ENCODE measurements at places on chromosomes 16 and 17. TPM values are rescaled to one million over a fixed set of nuclear protein-coding genes. Genes with fewer than 3 reads are reported as not detected.

- H3K27ac ChIP-seq: no peak overlapping the region
- H3K4me1 ChIP-seq: no peaks in the 10 kb centered on the region
- no peak for DNase-seq
- H3K27me3 ChIP-seq: no peaks in the 10 kb centered on the region
- no peak overlapping the region for H3K4me3 ChIP-seq
- H3K36me3 ChIP-seq: no peaks in the 10 kb centered on the region
These were observed 3.2 kb downstream of the INCA1 start for GRCh38 chr17:4994081-4994595.

GRCh38 chr16:66334853-66335574, 31.5 kb upstream of the CDH5 start:
- DNase-seq: no peak
- H3K27me3 ChIP-seq: no peaks in the 10 kb centered on the region

DNA sequence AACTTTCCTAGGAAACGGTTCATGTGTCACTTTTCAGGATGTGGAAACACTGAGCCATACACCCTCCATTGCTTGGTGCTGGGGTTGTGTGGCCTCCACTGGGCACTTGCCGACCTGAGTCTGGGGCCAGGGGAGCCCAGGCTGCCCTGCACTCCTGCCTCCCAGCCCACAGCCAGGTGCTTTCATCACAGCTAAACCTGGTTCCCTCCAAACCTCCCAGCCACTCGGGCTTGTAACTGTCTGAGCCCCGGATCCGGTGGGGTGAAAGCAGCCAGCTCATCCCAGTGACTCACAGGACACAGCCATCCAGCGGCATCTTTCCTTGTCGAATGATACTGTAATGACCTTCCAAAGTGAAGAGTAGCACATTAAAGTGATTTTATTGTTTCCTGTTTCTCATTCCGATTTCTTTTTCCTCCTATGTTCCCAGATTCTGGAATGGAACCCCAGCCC, 19.8 kb downstream of the CARHSP1 start:
- H3K27me3 ChIP-seq: no peaks in the 10 kb centered on the region
- no peaks in the 10 kb centered on the region for H3K4me1 ChIP-seq
- H3K27ac ChIP-seq: no peak overlapping the region

The KRT25 gene
- total RNA-seq: not detected

GRCh38 chr16:17483351-17483750, 12.6 kb upstream of the XYLT1 start:
- H3K27me3 ChIP-seq: no peaks in the 10 kb centered on the region
- no peak overlapping the region for H3K4me3 ChIP-seq
- no peak overlapping the region for H3K27ac ChIP-seq
- H3K36me3 ChIP-seq: no peaks in the 10 kb centered on the region
- no peaks in the 10 kb centered on the region for H3K4me1 ChIP-seq
- DNase-seq: no peak

DNA sequence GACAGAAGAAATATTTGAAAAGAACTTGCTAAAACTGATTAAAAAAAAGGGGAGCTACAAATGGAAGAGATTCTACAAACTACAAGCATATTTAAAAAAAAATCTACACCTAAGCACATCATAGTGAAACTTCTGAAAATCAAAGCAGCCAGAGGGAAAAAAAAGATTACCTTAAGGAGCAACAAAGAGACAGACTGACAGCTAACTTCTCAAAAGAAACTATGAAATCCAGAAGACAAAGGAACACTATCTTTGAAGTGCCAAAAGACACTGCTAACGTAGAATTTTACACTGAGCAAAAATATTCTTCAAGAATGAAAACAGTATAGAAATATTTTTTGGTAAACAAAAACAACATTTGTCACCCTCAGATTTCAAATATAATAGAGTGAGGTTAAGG, 151.2 kb downstream of the MYO1D start:
- peaks cover 8% of the 10 kb centered on the region for H3K36me3 ChIP-seq
- no peak overlapping the region for H3K27ac ChIP-seq
- no peak overlapping the region for H3K4me3 ChIP-seq
- no peak for DNase-seq
- H3K27me3 ChIP-seq: no peaks in the 10 kb centered on the region

The RDM1 gene
- not detected for total RNA-seq

- H3K4me1 ChIP-seq: no peaks in the 10 kb centered on the region
- no peak overlapping the region for H3K4me3 ChIP-seq
- no peaks in the 10 kb centered on the region for H3K27me3 ChIP-seq
- no peaks in the 10 kb centered on the region for H3K36me3 ChIP-seq
These were observed 124.9 kb downstream of the WSCD1 start for GRCh38 chr17:6195123-6195522.

DNA sequence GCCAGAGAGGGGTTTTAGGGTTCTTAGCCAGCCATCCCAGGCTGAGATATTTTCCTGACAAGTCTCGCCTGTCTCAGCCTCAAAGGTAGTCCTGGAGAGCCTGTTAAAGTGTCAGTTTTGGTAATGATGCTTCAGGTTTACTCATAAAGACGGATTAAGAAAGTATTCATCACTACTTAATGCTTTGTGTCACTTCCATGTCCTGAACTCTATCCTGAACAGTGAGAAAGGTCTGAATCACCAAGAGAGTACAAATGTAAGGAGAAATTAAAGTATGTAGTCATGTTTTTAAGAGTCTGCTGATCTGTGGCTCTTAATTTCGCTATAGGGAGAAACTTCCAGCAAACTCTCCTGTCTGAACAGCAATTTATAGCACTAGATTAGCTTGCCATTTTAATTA, 14.0 kb downstream of the RPGRIP1L start:
- H3K4me1 ChIP-seq: no peaks in the 10 kb centered on the region
- H3K4me3 ChIP-seq: no peak overlapping the region
- no peak for DNase-seq
- H3K36me3 ChIP-seq: peaks cover 6% of the 10 kb centered on the region
- no peak overlapping the region for H3K27ac ChIP-seq

DNA sequence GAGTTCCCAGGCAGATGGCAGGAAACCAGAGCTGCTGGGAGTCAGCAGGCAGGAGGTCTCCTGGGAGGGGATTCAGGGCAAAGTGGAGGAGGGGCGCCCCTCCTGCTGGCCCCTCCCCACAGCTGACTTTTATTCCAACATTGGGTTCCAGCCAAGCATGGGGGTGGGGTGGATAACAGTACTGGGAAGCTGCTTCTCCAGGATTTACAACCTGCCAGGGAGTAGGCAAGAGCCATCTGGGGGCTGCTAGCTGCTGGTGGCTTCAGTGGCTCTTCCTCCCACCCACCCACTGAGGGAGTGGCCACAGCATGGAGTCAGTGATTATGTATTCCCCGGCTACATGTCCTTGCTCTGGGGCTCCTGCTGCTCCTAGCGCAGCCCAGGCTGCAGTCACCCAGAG, 36.8 kb downstream of the TMEM132E start:
- no peaks in the 10 kb centered on the region for H3K4me1 ChIP-seq
- H3K27ac ChIP-seq: no peak overlapping the region
- H3K4me3 ChIP-seq: no peak overlapping the region
- DNase-seq: no peak
- H3K36me3 ChIP-seq: no peaks in the 10 kb centered on the region
- H3K27me3 ChIP-seq: no peaks in the 10 kb centered on the region

The RGS11 gene
- total RNA-seq: 8.3 TPM

All from right atrium auricular region (tissue), 2 donors.